CD4-positive, alpha-beta T cell treated with Interleukin-4 for 1 hour (primary cell): ENCODE measurements at places on chromosomes 4 and X.
A peak's percentile ranks its signal among the peaks of the same experiment; 100 is the strongest.

DNA sequence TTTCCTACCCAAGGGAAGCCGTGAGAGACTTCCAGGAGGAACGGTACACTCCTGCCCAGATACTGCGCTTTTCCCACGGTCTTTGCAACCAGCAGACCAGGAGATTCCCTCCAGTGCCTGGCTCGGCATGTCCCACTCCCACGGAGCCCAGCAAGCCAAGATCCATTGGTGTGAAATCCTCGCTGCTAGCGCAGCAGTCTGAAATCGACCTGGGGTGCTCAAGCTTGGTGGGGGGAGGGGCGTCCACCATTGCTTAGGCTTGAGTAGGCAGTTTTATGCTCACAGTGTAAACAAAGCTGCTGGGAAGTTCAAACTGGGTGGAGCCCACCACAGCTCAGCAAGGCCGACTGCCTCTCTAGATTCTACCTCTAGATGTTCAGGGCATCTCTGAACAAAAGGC is 284.8 kb upstream of the FGF13 start:
- DNase-seq: no peak

DNA sequence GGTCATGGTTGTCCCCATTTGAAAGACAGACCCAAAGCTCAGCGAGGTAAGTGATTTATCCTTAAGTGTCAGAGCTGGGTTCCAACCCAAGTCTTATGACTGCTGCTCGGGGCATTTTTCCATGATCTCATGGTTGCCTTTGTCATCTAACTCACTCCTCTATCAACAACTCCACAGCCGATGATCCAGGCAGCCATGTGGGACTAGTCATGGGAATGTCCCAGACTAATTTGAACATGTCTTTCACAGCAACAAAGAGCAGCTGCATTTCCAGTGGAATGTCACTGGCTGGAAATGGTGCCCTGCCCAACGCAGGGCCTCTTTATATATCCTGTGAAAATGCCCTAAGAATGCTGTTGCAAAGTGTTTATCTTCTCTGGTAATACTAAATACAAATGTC is 284.8 kb upstream of the PPARGC1A start:
- no peak for DNase-seq

DNA sequence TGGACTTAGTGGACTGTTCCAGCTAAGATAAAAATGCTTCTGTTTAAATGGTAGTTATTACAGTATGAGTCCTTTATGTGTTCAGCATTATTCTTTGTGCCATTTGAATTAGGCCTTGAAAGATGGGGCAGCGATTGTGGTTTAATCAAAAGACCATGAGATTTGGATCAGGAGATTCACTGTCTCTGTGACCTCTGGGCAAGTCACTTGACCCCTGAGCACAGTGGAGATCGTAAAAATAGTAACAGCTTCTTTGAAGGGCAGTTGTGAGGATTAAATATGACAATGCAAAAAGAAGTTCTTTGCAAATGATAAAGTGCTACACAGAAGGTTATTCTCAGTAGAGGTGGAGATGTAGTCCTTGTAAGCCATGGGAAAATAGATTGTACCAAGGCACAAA is 10.8 kb downstream of the CXCR3 start:
- no peak for DNase-seq

- DNase-seq: no peak
Observed at GRCh38 chr4:45317276-45317675, 590.9 kb upstream of the GNPDA2 start.

GRCh38 chr4:19557161-19557560 is 694.5 kb upstream of the SLIT2 start:
- no peak for DNase-seq

GRCh38 chr4:163165217-163166017 is 1.3 kb downstream of the NAF1 start:
- DNase-seq: no peak

DNA sequence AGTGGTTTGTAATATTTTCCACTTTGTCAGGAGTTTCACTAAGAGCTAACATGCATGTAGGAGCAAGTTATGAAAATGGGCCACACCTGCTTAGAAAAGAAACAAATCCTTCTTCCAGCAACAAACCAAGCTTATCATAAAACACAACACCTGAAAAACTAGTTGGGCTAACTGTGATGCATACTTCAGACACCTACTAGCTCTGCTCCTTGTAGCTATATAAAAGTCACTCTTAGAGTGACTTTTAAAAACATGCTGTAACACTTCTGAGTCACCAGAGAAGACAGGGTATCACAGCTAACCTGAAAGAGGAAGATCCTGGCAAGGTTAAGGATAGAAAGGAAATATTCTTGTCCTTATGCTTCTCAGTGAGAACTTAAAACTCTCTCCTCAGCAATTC is 3.6 kb upstream of the SLAIN2 start:
- no peak for DNase-seq

- DNase-seq: no peak
Observed at GRCh38 chrX:38312436-38312835, 14.9 kb downstream of the RPGR start.

DNA sequence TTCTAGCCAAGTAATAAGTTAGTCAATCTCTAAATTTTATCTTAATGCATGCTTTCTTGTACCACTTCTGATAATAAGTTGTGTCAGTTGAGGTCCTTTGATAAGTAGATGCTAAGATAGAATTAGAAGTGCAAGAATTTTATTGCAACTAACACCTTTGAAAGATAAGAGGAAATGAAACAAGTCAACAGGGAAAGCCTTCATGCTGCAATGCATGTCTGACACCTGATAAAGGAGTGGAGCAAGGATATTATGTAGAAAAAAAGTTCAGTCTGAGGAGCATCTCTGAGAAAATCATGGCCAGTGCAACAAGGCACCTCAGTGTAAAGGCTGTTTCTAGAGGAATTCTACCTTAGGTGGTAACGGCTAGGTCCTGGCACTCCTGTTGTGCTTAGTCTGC is 210.7 kb upstream of the PPP1R2C start:
- no peak for DNase-seq

GRCh38 chr4:125744891-125745364 is 430.2 kb downstream of the FAT4 start:
- DNase-seq: no peak

DNA sequence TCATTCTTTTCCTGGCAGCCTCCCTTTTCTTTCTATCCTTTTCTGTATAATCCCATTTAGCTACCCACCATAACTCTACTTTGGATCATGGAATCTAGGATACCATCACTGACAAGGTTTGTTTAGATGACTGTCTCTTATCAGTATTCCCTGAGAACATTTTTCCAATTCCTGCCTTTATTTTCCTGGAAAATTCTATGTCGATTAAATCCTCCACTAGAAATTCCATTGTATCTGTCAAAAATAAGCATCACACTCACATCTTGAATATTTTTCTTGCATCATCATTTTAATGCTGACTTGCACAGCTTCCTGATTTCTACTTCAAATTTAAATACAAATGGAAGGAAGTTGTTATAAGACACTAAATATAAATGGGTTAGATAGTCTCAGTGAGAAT is 20.2 kb downstream of the TRIM2 start:
- DNase-seq: no peak

DNA sequence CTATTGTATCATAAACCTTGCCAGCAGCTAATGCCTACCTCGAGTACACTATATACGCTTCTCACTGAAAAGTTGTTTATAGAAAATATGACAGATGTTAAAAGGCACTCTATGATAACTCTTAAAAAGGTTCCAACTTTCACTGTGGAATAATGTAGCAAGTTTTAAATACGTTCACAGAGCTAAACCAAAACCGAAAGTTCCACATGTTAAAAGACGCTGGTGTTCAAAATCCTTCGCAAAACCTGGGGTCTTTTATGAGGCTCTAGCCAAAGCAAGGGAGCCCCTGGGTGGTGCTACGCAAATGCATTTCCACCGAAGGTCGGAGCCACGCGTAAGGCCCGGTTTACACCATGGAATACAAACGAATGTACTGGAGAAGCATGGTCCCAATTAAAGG is 103.7 kb upstream of the TENM3 start:
- no peak for DNase-seq

- no peak for DNase-seq
Observed at GRCh38 chr4:77800483-77801259, 18.5 kb downstream of the CNOT6L start.

DNA sequence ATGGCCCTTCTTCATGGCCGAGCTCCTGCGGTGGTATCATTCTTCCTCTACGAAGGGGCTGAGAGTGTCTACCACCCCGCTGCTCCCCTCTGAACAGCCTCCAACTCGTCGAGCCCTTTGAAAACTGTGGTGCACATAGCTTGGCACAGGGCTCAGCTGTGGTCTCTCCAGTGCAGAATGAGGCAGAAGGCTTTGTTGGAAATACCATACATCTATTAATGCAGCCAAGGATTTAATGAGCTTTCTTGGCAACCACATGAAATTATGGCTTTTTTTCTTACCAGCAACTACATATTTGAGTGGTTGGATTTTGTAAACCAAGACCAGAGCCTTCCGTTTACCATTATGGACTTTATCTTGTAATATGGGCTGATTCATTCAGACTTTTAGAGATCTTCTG is 61.7 kb upstream of the CBR4 start:
- DNase-seq: no peak

- DNase-seq: no peak
Observed at GRCh38 chr4:140138428-140138827, 15.6 kb downstream of the MAML3 start.

DNA sequence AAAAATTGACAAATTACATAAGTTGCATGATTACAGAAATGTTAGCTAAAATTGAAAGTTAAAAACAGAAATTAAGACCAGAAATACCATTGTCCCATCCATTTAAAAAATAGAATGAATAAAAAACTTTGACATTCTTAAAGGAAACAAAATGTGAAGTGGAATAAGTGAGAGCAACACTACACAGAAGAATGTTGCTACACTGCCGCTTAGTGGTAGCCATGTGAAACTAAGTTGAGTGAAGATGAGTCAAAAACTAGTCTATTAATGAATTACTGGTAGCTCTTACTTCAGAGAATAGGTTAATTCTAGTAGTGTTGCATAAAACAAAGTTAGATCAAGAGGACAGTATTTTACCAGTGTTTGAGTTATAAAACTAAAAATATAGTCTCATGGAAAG is 571.0 kb upstream of the KLHL4 start:
- DNase-seq: no peak

- peak; percentile 4 for DNase-seq
Observed at GRCh38 chr4:8844976-8845690, 26.5 kb downstream of the HMX1 start.

- DNase-seq: no peak
Observed at GRCh38 chr4:104870495-104871233, 276.0 kb upstream of the TET2 start.

DNA sequence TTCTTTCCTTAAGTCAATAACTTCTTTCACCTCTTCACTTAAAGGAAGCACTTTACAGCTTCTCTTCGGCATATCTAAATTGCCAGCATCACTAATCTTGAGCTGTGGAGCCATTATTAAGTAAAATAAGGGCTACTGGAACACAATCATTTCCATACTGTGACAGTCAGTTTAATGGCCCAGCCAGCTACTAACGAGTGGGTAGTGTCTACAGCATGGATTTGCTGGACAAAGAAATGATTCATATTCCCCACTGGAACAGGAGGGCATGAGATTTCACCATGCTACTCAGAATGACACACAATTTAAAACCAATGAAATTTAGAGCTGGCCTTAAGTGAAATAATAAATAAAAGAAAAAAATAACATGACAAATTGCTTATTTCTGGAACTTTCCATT is 72.1 kb downstream of the DDIT4L start:
- DNase-seq: no peak

- DNase-seq: peak; percentile 62
Observed at GRCh38 chrX:124406294-124407014, 60.1 kb downstream of the SH2D1A start.

DNA sequence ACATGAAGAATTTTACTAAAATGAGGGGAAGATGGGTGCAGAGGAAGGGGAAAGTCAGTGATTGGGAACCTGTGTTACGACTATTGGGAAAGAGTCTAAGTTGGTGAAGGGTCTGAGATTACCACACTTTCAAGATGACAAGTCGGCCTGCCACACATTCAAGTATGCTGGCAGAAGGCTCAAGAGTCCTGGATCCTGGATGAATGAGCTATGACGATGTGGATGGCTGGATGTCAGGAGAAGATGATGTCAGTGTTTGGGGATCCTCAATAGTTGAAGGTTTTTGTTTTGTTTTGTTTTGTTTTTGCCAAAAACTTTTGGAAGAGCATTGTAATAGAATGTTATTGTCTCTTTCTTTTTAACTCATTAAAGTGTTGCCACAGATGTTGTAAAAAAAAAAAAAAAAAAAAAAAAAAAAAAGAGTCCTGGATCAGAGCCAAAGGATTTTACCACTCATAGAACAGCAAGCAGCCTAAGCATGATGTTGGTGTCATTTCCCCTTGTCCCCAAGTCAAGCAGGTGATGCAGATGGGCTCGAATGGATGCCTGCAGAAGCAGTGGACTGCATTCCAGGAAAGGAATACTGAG is 120.6 kb downstream of the REELD1 start:
- no peak for DNase-seq

DNA sequence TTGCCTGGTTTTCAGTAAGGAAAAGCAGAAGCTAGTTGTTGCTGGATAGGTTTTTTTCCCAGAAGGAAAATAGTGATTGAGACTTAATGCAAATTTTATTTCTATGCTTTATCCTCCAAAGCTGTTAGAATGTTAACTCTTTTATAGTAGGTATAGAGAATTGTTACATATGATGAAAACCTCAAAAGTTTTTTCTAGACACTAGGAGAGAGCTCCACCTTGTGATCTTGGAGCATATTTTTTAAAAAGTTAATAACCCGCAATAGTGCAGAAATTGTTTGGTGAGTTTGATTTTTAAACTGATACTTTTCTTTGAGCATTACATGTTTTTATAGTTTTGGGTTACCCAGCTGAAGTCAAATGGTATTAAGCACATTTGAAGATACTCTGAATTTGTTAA is 56.5 kb downstream of the STAG2 start:
- no peak for DNase-seq

DNA sequence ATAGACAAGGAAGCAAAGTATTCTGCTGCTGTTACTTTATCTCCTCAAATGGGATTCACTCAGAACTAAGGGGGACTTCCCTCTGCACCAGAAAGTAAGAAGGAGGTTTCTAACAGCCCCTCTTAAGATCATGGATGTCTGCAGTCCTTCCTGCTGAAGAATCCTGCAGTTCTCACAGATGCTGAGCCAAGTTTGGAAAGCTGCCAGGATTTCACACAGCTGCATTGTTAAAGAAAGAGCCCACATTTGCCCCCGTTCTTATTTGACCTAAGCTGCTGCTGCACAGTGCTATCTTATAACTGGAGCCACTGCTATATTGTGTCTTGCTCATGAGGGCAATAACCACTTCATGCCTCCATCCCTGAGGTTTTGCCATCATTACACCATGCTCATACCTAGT is 81.1 kb downstream of the FAAH2 start:
- no peak for DNase-seq

- DNase-seq: no peak
Observed at GRCh38 chr4:41012293-41012692, 202.0 kb downstream of the APBB2 start.

DNA sequence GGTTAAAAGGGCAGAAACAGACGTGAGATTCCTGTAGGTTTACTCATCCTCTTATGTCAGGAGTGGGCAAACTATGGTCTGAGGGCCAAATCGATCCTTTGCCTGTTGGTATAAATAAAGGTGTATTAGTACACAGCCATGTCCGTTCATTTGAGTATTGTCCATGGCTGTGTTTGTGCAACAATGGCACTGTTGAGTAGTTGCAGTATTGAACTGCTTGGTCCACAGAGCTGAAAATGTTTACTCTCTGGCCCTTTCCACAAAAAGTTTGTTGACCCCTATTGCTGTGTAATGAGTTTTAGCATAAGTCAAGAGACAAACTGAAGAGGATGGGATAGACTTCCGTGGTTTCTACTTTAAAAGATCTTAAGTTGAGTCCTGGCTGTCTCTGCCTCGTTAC is 59.0 kb upstream of the MID1 start:
- no peak for DNase-seq
